ENCODE measurements at places on chromosomes 6 and 20.

DNA sequence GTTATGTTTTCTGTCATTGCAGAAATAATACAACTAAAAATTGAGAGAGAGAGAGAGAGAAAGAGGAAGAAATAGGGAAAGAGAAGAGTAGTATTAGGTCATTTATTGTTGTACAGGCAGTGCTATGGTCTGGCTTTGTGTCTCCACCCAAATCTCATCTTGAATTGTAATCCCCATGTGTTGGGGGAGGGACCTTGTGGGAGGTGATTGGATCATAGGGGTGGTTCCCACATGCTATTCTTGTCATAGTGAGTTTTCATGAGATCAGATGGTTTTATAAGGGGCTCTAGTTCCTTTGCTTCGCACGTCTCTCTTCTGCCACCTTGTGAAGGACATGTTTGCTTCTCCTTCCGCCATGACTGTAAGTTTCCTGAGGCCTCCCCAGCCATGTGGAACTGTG is 677.4 kb upstream of the CHD6 start:
- no peak for DNase-seq

DNA sequence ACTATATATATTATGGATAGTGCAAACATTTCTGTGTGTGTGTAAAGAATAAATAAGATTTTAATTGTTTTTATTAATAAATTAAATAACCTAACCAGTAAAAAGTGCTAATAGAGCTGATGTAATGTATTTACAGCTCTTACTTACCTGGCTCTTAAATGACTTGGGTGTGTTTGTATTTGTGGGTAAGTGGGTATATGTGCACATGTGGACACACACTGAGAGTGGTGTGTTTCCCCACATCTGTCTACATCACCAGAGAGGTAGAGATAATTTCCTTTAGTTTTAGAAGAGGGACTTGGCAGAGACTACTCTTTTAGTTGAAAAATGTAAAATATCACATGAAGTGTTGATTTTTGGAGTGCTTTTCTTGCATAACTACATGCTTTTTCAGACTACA is 76.0 kb downstream of the UST start:
- DNase-seq: no peak

DNA sequence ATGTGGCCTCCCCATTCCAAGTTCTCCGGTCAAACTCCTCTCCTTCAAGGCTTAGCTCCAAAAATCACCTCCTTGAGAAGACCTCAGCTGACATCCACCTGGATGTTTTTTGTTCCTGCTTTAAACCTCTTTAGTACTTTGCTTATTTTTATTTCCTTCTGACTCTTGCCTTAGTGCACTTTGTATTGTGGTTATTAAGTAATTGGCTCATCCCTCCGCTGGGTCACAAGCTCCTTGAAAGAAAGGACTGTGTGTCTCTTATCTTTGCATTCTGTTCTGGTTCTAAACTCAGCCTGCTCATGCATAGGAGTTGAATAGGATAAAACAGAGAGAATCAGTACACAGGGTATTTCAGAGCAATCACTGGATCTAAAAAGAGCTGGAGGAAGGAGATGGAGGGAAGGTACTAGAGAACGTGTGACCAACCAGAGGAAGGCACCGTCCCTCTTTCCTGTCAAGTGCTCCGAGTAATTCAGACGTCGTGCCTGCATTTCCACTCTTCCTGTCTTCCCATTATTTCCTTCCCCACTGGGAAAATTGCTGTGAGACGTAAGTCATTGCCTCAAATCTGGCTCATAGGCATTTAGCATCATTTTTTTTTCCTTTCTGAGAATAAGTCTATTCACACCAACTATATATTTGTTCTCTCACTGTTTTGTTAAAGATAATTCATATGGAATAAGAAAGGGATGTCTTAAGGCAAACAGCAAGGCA is 59.7 kb upstream of the GLP1R start:
- DNase-seq: no peak

GRCh38 chr6:119844387-119844786 is 494.8 kb upstream of the MAN1A1 start:
- no peak for DNase-seq

- no peak for DNase-seq
Observed at GRCh38 chr20:38337561-38338140, 8.6 kb upstream of the LBP start.

GRCh38 chr20:25985597-25985996 is 288.9 kb upstream of the ZNF337 start:
- no peak for DNase-seq

DNA sequence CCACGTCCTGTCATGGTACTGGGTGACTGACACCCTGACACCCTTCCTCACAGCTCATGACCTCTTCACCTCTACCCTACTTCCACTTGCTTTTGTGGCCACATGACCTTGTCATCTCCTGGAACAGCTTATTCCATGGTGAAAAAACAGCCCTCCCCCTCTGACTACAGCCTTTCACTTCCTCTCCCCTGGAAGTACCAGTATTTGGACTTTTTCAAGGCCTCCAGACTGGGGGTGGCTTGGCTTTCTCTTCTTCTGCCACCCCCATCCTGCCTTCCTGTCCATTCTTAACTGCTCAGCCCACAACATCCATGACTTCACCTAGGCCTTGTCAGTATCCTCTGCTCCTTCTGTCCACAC is 168.4 kb downstream of the CARMIL1 start:
- no peak for DNase-seq

GRCh38 chr6:131615275-131615674 is 12.8 kb downstream of the MED23 start:
- no peak for DNase-seq

DNA sequence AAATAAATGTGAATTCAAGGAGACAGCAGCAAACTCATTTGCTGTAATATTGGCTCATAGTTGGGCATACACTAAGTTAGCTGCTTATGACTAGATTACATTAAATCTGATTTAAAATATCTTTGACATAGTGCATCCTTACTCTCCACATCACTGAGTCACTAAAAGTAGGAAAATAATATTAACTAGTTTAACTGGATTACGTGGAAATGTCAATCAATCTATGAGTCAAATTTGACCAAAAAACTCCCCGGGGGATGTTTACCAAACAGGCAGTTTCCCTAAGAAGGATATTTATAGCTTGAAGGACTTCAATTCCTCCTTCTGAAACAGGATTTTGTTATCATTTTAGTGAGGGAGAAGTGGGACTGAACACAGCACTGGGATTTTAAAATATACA is 366.5 kb downstream of the ESR1 start:
- DNase-seq: no peak

DNA sequence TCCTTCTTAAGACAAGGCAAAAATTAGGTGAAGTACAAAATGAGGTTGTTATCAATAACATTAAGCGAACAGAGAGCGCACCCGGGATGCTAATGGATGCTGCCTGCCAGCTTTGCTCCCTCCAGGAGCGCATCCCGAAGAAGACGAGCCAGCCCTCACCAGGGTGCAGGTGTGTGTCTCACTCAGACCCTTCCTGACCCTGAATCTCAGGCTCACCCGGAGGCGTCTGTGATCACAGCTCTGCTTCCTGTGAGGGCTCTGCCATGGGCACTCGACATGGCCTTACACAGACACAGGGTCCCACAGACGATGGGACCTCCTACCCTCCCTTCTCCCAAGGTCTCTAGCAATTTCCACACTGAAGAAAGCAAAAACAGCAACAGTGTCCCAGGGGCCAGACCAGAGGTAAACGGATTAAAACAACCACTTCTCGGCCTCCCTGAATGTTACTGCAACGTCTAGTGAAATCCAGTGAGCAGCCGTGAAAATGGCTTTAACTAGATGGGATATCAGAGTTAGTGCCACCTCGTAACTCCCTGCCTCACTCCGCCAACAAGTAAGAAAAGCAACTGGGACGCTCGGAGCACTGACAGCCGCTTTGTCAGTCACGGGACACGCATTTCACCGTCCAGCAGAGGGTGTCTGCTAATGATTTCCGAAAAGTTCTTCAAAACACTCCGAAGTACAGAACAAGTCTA is 11.7 kb downstream of the ZBTB46 start:
- no peak for DNase-seq

DNA sequence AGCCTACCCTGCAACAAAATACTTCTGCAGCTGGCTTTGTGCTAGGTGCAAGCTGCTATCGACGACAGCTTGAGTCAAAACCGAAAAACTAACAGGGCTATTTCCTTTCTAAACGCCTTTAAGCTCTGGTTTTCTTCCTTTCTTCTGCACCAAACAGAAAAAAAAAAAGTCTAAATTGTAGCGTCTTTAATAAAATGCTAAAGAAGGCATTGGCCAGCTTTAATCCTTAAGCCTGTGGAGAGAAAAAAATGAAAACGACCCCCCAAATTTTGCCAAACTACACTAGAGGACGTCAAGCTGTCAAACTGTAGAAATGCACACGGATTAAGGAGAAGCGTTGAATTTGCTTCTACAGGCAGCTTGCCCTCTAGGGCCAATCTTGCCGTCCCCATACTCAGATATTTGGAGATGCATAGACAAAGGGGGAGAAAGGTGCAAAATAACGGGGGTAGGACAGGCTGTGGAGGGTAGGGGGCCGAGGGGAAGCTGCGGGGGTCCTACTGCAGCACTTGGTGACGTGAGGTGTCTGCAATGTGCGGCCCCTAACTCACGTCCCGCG is 1.4 kb upstream of the NRN1 start:
- DNase-seq: no peak

- no peak for DNase-seq
Observed at GRCh38 chr6:108587258-108588059, 26.7 kb downstream of the FOXO3 start.

GRCh38 chr6:21596949-21597682 is 3.6 kb downstream of the SOX4 start:
- no peak for DNase-seq

DNA sequence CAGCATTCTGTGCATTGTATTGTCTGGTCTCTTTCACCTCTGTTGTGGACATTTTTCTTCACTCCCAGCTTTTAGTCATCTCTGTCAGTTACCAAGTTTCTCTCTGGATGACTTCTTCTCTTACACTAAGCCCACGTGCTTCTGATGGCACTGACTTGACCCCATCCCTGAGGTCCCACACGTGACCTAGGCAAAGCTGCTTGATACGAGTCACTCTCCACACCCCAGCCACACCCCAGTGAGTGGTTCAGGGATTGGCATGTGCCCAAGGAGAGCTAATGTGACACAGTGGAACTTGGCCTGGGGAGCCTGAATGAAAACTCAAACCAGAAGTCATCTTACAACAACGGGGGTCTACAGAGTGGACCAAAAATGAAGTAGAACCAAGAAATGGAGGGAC is 32.2 kb downstream of the HTR1E start:
- no peak for DNase-seq

DNA sequence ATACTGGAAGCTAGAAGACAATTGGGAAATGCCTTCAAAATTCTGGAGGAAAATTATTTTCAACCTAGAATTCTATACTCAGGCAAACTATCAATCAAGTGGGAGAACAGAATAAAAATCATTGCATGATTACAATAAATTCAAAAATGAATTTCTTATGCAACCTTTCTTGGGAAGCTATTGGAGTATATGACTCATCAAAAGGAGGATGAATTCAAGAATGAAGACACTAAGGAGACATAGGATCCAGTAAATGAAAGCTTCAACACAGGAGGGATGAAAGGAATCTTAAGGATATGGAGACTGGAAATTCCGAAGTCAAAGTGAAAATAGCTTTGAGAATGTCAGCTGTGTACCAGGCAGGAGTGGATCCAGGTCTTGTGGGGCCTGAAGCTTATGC is 12.6 kb upstream of the UBR2 start:
- DNase-seq: no peak

GRCh38 chr6:583635-584034 is 73.3 kb downstream of the HUS1B start:
- no peak for DNase-seq

DNA sequence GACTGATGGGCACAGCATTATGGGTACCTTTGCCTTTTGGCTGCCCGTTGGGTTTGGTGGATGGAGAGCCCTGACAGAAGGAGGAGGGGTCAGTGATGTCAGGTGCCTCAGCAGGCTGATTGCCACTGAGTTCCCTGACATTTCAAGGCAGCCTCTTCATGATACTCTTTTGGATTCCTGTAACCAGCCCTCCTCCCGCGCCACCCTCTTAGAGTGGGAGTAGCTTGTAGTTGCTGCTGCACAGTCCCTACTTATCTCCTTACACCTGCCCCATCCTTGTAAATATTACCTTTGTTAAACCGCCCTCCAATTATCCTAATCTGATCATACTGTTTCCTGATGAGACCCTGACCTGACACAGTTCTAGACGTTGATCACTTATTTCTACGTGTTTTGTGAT is 140.0 kb downstream of the CFAP61 start:
- no peak for DNase-seq

DNA sequence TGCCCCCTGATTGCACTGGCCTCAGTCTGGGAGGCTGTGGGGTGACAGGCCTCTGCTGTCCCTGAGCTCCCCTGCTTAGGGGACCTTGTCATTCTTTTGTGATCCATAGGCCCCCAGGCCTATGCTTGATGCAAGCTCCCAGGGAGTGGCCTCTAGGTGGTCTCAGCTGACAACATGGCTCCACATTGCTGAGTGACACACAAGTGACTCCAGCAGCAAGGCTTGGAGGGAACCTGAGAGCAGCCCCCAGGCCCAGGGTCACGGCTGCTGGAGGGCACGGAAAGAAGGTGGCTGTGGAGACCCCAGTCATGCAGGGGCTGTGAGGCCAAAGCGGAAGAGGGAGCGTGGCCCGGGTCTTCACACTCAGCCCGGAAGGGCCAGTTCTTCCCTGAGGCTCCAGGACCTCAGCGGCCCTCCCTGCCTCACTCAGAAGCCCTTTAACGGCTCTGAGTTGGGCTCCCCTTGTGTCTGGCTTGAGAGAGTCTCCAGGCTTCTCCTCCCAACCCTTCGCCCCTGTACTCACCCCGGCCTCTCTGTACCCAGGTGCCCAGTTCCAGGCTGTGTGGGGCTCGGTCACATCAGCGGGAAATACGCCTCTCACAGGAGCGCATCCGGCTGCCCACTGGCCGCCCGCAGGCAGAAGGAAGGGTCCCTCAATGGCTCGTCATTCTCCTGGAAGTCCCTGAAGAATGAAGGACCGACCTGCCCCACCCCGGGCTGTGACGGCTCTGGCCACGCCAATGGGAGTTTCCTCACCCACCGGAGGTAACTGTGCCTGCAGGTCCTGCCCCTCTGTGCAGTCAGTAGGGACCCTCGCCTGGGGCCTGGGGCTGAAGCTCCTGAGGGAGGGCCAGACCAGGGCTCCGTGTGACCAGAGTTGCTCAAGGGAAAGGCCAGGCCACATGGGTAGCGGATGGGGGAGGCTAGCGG is 23.7 kb upstream of the PCMTD2 start:
- DNase-seq: no peak

DNA sequence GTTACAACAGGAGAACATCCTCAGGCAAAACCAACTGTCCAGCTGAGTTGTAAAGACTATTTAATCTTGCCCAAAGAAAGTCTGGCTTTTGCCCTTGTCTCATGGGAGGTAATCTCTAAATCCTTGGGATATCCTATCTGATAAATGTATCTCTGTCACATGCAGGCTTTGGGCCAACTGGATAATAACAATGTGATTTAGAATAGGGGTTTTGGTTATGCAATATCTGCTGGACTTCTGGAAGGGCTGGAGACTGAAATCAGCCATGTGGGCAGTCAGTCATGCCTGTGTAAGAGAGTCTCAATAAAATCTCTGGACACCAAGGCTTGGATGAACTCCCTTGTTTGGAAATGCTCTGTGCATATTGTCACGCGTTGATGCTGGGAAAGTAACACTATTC is 56.3 kb upstream of the PRL start:
- no peak for DNase-seq
